ENCODE measurements at places on chromosomes 1 and 21. TPM values are rescaled to one million over a fixed set of nuclear protein-coding genes. Genes with fewer than 3 reads are reported as not detected.
A peak's percentile ranks its signal among the peaks of the same experiment; 100 is the strongest.

DNA sequence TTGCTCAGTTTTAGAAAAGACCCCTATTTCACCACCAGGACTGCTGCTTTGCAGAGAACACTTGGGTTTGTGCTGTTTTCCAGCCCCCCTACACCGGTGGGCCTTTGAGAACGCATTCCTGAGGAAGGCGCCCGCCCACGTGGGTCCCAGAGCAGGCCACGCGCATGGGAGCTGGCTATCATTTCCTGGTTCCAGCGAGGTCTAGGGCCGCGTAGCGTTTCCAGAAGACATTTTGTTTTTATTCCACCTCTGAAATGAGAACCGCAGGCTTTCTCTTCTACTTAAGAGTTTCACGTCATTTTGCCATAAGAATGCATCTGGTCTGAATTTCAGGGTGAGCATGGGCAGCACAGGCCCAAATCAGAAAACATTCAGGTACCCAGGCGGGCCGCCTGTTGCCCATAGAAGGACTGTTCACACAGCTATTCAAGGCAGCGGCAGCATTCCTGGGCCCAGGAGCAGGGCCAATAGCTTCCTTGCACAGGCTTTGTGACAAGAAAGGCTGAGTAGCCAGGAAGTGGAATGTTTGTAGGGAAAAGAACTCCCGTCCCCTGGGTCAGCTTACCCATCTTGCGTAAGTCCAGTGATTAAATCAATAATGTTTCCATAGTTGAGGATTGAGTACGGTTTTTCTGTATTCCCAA lies 1.4 kb upstream of the KLHL21 start:
- peak; percentile 63 for DNase-seq

- no peak for DNase-seq
Observed at GRCh38 chr1:52603630-52604029, 1.5 kb downstream of the GPX7 start.

GRCh38 chr1:111967886-111968285 lies 21.6 kb downstream of the KCND3 start:
- DNase-seq, result no peak

- no peak for DNase-seq
Observed at GRCh38 chr1:30823627-30823968, 66.0 kb upstream of the LAPTM5 start.

DNA sequence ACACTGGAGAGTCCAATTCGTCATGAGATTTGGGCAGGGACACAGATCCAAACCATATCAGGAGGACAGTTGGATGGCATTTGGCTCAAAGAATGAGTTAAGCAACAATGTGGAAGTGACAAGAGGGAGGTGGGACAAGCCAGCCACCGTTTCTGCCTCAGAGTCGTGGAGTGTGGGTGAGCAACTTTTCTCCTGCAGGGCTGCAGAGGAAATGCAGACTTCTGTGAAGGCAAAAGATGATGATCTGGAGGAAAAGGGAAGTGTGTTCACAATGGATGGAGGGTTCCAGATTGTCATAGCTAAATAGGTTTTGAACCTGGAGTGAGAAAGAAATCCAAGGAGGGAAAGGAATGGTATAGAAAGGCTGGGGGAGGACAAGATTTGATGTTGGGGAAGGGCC lies 16.4 kb upstream of the KANK4 start:
- DNase-seq, result no peak

DNA sequence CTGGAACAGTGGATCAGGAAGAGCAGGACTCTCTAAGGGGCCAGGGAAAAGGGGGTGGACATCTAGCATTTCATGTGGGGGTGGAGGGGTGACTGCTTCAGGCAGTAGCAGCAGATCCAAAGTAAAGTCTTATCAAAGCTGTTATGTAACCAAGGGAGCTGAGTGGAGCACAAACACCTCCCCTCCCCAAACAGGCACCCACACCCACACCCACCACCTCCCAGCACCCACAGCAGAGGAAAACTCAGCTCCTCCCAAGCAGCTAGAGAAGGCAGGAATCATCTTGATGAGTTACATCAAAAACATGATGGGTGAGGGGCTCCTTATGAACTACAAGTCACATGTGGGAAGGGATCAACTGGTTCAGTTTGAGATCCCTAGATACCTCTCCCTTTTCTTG lies 6.0 kb downstream of the DLGAP3 start:
- DNase-seq, result no peak

DNA sequence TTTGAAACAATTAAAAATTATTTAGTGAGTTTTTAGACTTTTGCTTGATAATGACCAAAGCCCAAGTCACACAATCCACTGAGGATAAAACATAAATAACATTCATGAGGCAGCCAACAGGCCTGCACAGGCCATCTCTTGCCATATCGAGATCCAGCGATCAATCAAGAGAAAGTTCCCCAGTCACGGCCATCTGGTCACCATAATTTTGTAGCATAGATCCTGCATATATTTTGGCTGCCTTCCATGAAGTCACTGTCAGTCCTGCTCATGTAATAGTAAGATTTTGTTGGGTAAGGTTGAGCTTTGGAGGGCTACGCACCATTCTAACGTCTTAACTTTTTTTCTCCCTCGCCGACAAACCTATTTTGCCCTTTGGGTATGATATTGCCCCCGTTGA lies 17.5 kb downstream of the KPNA6 start:
- DNase-seq, result no peak

DNA sequence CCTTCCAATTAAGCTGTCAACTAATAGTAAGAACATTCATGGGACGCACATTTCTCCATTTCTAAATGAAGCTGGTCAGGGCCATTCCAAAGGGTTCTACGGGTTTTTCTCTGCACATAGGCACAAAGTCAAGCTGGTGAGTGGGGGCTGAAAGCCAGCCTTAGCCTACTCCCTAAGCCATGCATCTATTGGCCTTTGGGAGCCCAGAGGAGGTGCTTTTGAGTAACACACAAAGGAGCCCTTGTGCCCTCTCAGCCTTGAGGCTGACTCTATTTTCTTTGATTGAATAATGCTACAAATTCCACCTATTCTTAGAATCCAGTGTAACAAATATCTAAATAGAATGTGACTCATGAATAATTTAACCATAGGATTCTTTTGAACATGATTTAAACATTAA lies 73.6 kb downstream of the RGS13 start:
- DNase-seq, result no peak

- peak; percentile 71 for DNase-seq
Observed at GRCh38 chr21:14114251-14114650, 96.5 kb downstream of the LIPI start.

Gene KRTAP22-1
- not detected for total RNA-seq

Gene SMCP
- total RNA-seq, result not detected

Gene OR2L5
- total RNA-seq, result not detected

Gene ANKRD35
- total RNA-seq, result 3.7 TPM

Gene UTS2
- 0.26 TPM for total RNA-seq

Gene RAB3B
- total RNA-seq, result 3.4 TPM

All from bronchial epithelial cell (primary cell).